ENCODE measurements at places on chromosomes 2 and 18.

- DNase-seq: no peak
These were observed 1955.6 kb upstream of the CELF4 start for GRCh38 chr18:39521164-39521563.

DNA sequence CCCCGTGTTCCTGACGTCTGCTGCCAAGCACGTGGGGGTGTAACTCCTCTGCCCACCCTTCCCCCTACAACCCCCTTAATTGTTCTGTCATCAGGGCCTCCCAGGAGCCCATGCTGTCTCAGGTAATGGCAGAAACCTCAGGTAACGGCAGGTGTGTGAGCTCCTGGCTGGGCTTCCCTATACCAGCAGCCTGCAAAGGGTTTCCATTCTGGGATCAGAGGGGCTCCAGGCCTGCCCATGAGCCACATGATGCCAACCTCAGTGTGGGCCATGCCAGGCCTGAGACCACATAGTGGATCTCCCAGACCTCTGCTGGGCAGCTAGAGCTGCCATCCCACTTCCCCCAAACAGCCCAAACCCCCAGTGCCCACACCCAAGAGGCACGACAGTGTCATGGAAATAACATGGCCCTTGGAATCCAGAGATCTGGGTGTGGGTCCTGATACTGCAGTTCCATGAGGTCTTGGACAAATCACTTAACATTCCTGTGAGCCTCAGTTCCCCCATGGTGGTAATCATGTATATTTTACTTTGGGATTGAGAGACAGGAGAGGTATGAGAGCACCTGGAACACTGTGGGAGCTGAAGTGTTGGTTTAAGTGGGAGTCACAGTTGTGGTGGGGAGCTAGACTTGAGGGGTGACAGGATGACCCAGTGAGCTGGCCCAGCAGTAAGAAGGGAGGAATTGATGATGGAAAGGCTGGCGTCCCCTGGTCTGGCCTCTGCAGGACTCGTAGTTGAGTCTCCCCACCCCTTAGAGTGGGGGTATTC is 59.6 kb downstream of the ATOH8 start:
- DNase-seq: no peak

DNA sequence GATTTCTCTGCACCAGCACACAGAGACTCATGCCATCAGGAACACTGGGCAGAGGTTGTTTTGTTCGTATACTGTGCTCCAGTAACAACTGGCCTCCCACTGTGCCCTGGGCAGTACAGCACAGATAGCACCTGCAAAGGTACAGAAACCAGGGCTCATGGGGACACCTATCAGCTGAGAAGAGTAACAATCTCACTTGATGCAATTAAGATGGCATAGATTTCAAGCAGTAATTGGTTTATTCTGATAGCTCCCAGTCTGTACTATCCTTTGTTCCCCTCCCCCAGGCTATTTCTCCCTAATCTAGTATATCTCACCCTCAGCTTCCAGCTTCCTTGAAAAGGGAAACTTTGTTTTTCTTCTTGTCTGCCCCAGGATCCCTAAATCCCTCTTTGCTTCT is 343.9 kb upstream of the MMADHC start:
- DNase-seq: no peak

DNA sequence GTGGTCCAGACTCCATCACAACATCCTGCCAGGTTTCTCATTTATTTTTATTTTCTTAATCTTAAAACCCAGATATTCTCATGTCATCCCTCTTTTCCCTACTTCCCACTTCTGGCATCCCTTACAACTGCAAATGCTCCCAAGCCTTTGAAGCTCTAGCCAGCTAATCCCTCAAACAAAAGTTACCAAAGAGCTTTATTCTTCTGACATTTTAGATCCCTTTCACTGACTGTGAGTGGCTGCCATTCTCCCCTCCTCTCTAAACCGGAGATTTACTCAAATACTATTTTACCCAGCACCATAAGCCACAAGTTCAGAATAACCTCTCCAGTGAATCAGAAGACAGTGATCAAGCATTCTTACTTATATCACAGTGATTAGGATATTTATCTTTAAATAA is 569.0 kb upstream of the SYT4 start:
- DNase-seq: no peak

GRCh38 chr2:28758459-28758858 is 6.8 kb downstream of the PPP1CB start:
- DNase-seq: no peak

GRCh38 chr2:162267496-162267895 is 24.3 kb upstream of the FAP start:
- DNase-seq: peak; percentile 37

DNA sequence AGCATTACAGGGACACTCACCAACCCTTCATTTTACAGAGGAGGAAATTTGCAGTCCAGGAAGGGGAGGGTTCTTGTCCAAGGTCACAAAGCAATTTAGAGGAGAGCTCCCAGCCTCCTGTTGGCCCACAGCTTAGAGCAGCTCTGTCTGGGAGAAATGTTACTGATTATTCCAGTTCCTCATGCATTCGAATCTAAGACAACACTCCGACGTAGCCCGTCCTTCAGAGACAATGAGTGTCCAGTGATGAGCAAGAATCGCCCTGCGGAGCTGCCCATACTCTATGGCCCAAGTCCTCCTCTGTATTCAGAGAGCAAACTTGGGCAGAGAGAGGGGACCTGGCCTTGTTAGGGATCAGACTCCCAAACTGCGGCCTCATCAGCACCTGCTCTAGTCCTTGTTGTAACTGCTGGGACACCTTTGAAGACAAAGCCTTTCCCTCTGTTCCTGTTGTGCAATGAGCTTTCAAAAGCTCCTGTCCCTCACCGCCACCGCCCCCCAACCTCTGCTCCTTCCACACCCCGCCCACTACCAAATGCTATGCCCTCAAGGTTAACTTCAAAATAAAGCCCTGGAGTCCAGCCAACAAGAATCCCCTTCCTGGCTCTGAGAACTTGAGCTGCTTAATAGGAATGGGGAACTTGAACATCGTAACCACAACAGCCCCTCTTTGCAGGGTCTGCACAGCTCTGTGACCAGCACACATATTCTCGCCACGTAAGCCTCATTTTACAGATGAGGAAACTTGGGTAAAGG is 234.8 kb upstream of the SMAD2 start:
- no peak for DNase-seq

DNA sequence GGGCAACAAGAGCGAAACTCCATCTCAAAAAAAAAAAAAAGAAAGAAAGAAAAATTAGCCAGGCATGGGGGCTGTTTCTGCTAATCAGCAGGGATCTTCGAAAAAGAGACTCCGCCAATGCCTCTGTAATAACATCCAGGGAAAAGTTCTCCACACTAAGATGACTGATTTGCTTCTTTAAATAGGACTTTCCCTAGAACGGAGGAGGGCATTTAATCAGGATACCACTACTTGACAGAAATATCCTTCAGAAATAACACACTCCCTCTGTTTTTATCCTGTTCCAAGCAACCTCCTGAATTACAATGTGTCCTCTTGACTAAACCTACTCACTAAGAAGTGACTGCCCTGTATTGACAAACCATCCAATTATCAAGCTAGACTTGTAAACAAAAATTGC is 21.7 kb downstream of the REV1 start:
- DNase-seq: no peak

GRCh38 chr2:70142590-70143313 is 48.1 kb downstream of the C2orf42 start:
- peak; percentile 100 for DNase-seq

- no peak for DNase-seq
These were observed 18.6 kb downstream of the SLC16A14 start for GRCh38 chr2:230050136-230050535.

DNA sequence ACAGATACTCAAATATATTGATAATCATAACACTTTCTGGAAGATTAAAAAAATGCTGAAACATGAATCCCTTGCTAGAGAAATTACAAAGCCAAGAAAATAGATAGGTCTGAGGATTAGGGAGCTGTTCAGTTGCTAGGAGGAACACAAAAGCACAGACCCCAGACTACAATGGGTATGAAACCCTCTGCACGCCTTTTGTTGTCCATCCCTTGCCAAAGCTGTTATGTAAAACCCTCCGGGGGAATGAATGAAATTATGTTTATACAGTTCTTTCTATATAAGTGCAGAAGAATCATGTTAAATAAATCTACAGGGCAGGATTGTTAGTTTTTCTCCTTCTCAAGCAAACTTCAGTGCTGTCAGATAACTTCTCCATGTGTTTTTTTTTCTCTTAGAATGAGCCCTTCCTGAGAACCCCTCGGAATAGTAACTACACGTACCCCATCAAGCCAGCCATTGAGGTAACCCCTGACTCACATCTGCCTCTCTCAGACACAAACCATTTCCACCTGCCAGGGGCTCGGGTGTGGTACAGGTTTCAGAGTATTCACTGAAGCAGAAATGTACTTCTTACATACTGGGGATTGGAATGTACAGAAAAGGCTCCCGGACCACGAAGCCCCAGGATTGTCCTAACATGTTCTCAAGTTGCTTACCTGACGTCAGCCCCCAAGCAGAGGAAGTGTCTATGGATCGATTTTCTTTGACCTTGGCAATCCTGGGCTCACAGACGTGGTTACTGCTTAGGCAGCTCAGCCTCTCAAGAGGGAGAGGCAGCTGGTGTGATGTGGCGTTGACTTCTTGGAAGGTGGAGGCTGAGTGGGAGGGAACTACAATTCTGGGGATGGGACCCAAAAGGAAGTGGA is 118.0 kb downstream of the PLB1 start:
- no peak for DNase-seq

GRCh38 chr2:177740700-177741099 is 331.9 kb downstream of the PDE11A start:
- peak; percentile 79 for DNase-seq

GRCh38 chr2:218146056-218146455 is 20.2 kb downstream of the CXCR2 start:
- no peak for DNase-seq

DNA sequence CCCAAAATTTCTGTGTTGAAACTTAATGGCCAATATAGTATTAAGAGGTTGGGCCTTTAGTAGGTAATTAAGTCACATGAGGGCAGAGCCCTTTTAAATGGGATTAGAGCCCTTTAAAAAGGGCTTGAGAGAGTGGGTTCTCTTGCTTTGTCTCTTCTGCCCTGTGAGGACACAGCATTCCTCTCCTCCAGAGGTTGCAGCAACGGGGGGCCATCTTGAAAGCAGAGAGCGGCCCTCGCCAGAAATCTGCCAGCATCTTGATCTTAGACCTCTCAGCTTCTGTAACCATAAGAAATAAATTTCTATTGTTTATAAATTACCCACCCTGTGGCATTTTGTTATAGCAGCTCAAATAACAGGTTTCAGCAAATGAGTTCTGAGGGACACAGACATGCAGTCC is 305.0 kb upstream of the LRP1B start:
- DNase-seq: no peak

- no peak for DNase-seq
These were observed 37.9 kb upstream of the ID2 start for GRCh38 chr2:8643996-8644356.

DNA sequence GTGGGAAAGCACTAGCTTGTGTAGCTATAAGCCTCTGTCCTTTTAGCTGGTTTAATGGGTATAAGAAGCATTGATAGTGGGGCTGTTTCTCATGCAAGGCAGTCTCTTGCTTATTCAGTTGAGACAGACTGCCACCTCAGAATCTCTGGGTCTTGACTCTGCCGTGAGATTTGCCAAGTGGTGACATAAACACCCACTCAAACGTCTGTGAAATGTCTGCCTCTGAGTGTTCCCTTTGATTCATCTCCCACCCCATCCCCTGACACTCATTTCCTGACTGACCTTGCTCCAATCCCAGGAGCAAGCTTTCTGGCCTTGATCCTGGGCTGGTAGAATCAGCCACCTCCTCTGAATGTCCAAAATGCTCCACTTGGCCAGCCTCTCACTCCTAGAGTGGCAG is 141.9 kb upstream of the RBMS1 start:
- DNase-seq: no peak

- DNase-seq: peak; percentile 14
These were observed 273.7 kb upstream of the KYNU start for GRCh38 chr2:142603759-142604158.

DNA sequence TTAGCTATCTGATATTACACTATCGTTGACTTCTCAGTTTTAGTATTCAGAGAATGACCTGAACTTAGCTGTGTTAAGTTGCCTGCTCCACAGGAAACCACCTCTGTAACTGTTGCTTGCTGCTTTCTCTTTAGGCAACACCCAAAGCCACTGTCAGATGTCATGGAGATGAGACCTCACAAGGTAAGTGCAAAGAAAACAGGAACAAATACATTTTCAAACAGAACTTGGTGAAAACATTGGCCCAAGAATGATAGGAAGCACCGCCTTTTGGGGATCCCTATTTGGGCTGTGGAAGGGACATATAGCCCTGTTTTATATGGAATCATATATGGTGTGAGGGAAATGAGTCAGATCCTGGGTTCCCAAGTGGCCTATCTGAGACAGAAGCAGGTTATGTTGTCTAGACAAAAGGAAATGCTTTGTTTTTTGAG is 143.4 kb downstream of the UBE2E3 start:
- no peak for DNase-seq

DNA sequence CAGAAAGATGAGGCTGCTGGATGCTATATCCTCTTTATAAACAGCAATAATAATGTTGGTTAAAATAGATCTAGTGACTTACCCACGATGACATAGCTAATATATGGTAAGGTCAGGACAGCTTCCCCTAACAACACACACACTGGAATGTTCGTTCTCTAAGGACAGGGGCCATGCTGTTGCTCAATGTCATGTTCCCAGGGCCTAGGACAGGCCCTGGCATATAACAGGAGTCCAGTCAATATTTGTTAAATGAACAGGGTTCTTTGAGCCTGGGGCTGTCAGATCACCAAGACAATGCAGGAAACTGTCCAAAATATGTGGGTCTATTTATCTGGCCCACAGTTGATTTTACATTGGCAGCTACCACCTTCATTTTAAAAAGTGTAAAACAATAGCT is 207.1 kb upstream of the MEX3C start:
- DNase-seq: no peak

GRCh38 chr2:168798888-168799410 is 3.5 kb upstream of the NOSTRIN start:
- no peak for DNase-seq

DNA sequence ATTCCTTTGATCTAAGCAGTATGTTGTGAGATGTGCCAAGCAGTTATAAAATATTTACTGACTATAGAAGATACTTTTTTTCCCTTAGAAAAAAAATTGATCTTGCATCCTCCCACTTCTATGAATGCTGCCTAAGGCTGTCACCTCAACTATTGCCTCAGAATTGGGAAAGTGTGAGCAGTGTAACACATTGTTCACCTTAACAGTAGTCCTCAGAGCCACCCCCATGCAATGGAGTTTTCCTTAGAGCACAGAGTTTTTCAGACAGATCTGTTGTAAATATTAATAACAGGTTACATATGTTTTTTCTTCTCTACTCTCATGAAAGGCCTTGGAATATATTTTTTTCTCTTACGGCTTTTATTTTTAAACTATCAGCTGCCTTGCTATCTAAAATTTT is 607.3 kb downstream of the STK39 start:
- no peak for DNase-seq

GRCh38 chr18:25223211-25223610 is 128.8 kb downstream of the ZNF521 start:
- DNase-seq: no peak

GRCh38 chr2:160609346-160609745 is 115.7 kb upstream of the RBMS1 start:
- DNase-seq: no peak

- no peak for DNase-seq
These were observed 3.0 kb upstream of the FOSL2 start for GRCh38 chr2:28389399-28390240.

GRCh38 chr2:76749858-76750257 is 772.3 kb downstream of the LRRTM4 start:
- DNase-seq: no peak
